RCC 7860 (cell line): ENCODE measurements at places on chromosomes 12 and 14.

GRCh38 chr14:33668066-33668465 lies 282.8 kb downstream of the EGLN3 start:
- no peak for DNase-seq

- DNase-seq: no peak
Observed at GRCh38 chr14:70905301-70905700, 2.0 kb upstream of the PCNX1 start.

- no peak for DNase-seq
Observed at GRCh38 chr12:40013847-40014246, 92.0 kb downstream of the SLC2A13 start.

DNA sequence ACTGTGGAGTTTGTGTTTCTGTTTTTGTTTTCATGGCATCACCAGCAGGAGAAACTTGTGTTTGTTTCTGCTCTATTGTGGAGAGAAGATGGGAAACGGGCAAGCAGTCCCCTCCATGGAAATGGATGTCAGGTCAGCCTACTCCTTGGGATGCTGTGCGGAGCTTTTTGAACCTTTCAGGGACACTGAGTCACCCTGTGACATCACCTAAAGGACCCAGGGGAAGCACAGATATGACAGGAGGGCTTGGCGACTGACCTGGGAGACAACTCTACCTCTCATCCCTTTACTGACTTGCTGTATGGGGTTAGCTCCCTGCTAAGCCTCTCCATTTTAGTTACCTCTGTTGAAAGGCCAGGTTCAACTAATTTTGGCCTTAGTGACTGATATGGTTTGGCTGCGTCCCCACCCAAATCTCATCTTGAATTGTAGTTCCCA lies 706.9 kb upstream of the TMEM132C start:
- no peak for DNase-seq

- DNase-seq: no peak
Observed at GRCh38 chr12:66813137-66813892, 134.4 kb upstream of the GRIP1 start.

DNA sequence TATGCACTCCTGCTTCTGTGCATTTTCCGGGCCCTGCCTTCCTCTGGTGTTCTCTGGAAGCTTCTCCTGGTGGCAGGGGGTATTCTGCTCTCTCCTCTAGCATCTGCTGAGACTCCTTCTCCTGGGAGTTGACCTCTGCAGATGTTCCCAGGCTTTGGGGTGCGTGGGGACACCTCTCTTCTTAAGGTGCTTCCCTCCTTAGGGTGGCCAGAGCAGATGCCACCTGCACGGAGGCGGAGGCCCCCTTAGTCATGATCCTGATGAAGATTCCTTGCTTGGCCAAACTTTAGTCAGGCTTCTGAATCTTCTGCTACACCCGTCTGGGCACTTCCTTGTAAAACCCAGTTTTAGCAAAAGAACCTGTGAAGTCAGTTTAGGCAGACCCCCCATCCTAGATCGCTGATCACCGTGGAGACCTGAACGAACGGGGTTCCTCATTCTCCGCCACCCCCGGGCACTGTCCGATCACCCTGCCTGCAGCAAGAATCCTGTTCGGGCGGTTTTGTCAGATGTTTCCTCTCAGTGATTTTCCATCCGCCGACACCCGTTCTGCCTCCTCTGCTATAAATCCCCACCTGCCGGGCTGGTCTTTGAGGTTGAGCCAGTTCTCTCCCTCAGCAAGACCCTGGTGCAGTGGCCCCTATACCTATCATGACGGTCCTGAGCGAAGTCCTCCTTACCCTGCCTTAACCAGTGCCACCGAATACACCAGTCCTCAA lies 111.9 kb downstream of the CALM1 start:
- DNase-seq: no peak

DNA sequence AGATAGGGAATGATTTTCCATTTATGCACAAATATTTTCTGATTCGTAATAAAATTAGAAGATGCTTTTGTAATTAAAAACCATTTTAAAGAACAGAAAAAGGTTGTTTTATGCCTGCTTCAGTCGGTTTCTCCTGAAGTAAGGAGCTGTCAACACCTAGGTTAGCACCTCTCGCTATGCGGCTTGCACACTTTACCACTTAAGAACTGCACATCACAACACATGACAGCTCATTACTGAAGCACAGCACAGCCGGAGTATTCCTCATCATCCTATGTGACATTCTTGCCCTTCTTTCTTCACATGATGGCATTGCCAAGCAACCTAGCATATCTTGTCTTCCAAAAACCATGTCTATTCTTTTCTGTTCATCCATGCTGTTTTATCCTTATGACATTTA lies 5.4 kb upstream of the WIF1 start:
- no peak for DNase-seq

DNA sequence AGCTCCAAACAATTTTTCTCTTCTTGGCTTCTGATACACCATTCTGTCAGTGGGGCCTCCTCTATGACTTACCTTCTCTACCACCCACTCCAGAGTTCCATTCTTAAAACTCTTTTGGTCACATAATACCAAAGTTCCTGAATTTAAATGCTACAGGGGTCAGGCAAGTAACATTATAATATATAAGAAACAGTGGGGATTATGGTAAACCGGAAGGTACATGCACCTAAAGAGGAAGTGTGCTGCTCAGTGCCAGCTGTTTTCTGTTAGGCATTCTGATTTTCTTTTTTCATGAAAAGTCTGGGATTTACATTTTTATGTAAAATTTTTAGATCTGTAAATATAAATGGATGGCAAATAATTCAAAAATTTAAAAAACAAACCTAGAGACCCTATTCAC lies 39.9 kb downstream of the SOS2 start:
- DNase-seq: no peak

GRCh38 chr14:78933948-78934524 lies 763.9 kb downstream of the NRXN3 start:
- no peak for DNase-seq

GRCh38 chr12:54940727-54941315 lies 43.7 kb downstream of the TESPA1 start:
- no peak for DNase-seq

DNA sequence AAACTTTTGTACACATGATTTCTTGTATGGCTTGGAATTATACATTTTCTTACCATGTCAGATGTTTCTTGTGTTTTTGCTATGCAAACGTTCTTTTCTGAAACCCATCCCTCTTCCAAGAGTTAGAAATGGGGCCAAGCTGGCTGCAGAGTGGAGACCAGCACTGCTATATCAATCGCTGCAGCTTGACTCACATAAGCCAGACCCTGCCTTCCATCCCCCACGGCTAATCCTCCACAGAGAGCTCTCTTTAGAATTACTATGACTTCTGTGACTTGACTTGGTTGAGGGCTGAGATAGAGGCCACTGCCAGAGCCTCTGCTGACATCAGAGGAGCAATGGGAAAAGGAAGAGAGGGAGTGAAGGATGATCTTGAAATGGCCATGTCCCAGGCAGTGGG lies 147.9 kb downstream of the DACT1 start:
- no peak for DNase-seq

DNA sequence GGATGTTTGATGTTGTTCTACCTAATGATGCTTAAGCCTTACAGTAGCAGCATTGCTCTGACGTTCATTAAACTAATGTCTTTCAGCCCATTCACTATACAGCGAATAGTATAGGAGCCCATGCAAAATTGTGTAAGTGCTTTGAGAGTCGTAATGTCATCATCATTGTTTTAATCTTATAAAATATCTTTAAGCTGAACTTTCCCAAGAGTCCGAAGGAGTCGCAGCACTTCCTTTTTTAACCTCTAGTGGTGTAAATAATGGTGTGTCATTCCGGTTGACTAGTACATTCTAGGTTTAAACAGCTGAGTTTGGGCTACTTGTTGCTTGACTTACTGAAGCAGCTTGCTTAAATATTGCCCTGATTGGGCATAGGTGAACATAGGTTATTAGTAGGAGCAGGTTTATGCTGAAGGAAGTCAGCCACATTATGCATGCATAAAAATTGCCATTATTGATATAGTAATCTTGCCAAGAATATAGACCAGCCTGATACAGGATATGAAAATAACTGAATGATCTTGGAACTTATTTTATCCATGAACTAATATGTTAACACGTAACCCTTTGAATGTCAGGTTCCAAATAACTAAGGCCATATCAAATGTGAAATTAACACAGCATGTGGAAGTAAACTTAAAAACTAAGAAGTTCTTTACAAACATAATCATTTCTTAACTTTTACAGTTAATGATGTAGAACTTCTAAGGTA lies 2.6 kb downstream of the WNK1 start:
- peak; percentile 56 for DNase-seq

DNA sequence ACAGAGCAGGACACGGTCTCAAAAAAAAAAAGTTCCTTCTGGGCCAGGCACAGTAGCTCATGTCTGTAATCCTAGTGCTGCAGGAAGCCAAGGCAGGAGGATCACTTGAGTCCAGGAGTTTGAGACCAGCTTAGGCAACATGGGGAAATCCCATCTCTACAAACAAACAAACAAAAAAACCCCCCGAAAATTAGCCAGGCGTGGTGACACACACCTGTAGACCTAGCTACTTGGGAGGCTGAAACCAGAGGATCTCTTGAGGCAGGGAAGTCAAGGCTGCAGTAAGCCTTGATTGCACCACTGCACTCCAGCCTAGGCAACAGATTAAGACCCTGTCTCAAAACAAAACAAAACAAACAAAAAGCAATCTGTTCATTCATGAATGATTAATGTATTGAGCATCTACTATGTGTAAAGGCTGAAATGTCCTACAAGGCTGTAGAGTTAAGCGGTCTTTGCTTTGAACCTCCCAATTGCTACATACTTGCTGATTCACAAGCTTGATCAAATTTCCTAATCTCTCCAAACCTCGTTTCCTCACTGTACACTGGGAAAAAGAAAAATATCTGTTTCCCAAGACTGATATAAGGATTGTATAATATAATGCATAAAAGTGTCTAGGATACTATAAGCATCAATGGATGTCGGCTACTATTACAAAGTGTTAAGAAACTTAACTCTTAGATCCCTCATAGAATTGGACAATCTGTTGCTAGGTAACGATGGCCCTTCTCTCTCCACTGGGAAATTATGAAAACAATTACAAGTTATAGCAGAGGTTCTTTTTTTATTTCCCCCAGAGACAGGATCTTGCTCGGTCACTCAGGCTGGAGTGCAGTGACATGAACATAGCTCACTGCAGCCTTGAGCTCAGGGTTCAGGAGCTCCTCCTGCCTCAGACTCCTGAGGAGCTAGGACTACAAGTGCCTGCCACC lies 7.9 kb upstream of the RILPL2 start:
- DNase-seq: no peak

- no peak for DNase-seq
Observed at GRCh38 chr12:132430838-132431774, 58.8 kb upstream of the FBRSL1 start.

DNA sequence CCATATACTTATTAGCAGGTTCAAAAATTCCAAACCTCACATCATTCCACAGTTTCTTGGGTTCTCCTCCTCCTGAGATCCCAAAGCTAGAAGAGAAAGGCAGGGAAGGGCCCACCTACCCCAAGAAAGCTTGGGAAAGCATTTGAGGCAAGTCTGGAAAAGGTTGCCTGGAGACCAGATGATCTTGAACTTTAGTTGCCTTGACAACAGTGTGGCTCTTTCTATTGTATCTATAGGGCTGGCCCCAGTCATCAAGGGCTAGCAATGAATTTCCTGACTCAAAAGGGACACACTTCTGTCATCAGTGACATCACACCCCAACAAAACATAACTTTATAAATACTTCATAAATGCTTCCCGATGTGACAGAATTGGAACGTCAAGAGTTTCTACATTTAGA lies 40.0 kb downstream of the ZFYVE1 start:
- no peak for DNase-seq

DNA sequence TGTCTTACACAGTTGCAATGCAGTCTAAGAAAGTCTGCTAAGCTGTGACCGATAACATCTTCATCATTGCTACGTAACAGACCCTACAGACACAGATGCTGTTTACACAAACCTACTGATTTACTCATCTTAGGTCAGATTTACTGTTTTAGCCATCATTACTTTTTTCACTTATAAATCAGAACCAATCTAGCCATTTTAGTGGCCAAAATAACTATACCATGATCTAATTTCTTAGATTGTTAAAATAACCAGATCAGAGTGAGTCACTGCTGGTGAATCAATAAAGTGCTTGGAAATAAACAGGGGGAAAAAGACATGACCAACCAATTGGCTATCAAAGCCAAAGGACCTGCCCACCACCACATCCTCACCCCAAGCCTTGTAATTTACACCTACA lies 57.0 kb upstream of the FOXN3 start:
- DNase-seq: no peak

DNA sequence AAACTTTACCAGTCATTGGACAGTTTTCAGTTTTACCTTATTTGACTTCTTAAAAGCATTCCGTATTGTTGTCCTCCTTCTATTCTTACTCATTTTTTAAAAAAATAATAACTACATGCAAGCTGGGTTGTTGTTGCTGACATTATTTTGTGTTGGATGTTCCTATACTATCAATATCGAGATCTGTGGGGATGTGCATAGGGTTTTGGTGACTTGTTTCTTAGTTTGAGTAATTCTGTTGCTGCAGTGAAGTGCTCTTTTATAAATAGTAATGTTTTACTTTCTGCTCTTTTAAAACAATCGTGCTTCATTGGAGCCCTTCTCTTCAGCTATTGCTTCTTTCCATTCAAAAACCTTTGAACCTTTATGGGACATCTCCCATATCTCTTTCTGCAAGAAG lies 79.4 kb downstream of the METTL25 start:
- DNase-seq: no peak

- DNase-seq: no peak
Observed at GRCh38 chr14:39592116-39592789, 160.0 kb upstream of the FBXO33 start.

DNA sequence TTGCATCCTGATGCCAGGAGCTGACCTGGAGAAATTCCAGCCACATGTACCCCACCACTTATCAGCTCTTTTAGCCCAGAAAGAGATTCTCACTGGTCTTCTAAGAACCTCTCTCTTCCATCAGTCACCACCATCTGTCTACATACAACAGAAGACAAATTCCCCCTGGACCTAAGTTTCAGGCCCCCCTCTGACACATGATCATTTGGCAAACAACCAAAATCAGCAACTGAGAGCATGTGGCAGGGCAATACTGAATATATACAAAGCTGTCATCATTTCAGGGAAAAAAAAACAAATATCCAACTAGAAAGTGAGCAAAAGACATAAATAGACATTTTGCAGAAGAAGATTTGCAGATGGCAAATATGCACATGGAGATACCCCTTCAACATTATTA lies 180.2 kb downstream of the FOXN3 start:
- no peak for DNase-seq

- DNase-seq: peak; percentile 34
Observed at GRCh38 chr12:54579696-54580333, 8.6 kb downstream of the PPP1R1A start.
